ENCODE measurements at places on chromosomes 3 and 15. TPM values are rescaled to one million over a fixed set of nuclear protein-coding genes. Genes with fewer than 3 reads are reported as not detected.

Gene XRN1
- 8.8 TPM for polyA plus RNA-seq

Gene SPTBN5
- 3.5 TPM for polyA plus RNA-seq

Gene COL6A5
- polyA plus RNA-seq, result 0.90 TPM

Gene HYKK
- 1.6 TPM for polyA plus RNA-seq

Gene GP5
- polyA plus RNA-seq, result 0.25 TPM

Gene ZIC1
- polyA plus RNA-seq, result under 0.01 TPM

All from lung (tissue), 17 donors.